GM06990 (cell line): ENCODE measurements at places on chromosomes 16 and 17.
A peak's percentile ranks its signal among the peaks of the same experiment; 100 is the strongest.

DNA sequence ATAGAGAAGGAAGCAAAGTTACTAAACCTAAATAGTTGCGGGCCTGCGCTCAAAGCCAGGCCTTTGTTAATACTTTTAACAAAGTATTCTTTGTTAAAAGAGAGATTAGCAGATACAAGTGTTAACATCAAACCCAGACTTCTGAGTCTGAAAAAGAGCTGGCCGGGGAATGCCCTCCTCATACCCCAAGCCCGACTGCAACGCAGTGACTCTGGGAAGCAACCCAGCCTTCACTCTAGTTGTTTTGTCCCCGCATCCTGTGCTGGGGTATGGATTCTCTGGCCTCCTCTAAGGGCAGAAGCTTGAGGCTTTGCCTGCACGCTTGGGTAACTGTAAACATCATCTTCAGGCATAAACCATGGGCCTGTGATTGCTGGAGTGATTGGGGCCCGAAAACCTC is 48.3 kb downstream of the ADCY7 start:
- DNase-seq: no peak

DNA sequence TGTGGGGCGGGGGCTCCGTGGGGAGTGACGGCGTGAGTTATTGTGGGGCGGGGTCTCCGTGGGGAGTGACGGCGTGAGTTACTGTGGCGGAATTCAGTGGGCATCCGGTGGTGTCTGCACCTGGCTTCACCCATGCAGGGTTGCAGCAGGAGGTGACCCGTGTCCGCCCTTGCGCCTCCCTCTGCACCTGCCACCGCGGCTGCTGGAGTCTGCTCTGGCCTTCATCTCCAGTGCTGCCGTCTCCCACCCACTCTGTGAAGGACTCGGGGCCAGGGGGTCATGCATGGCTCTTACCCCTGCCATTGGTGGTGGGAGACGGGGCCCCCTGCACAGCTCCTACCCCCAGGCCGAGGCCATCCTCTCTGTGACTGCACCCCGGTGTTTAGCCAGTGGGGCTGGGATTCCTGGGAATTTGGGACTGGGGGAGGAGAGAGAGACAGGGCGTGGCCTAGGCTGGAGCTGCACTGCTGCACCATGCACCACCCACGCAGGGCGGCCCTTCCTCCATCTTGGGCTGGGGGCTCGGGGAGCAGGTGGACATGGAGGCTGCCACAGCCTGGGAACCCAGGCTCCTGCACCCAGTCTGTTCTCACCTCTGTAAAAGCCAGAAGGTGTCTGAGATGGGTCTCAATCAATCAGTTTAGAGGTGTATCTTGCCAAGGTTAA is 1.3 kb upstream of the PABPN1L start:
- DNase-seq: no peak

GRCh38 chr16:89370081-89370511 is 120.3 kb downstream of the ANKRD11 start:
- DNase-seq: no peak

DNA sequence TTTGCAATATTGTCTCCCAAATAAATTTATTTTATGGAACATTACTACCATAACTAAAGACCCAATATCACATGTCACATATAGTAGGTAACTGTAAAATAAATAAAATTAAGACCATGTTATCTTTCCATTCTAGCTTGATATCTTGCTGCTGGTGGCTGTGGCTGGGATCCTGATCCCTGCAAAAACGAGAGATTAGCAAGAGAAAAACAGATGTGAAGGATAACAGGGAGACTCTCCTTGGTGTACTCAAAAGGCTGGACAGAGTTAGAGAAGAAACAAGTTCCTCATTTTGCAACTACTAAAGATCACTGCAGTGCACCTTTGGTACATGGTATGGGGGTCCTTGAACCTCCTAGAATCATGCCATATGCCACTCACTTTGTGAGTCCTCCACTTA is 49.7 kb downstream of the ARHGAP27 start:
- no peak for DNase-seq

DNA sequence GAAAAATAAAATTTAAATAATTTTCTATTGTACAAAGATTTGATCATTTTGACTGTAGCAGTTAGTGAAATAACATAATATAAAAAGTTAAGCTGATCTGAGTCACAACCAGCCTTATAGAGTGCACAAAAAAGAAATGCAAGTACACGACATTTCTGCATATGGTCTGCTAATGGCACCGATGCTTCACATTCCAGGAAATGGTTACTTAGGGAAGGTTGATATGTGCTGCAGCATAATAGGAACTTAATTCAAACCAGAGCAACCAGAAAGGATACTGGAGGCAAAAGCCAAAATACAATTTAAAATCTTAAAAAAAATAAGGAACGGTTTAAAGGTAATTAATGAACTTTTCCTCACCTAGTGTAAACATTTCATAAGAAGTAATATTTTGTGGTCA is 10.0 kb upstream of the CFDP1 start:
- no peak for DNase-seq

- no peak for DNase-seq
These were observed 36.4 kb upstream of the ARHGAP17 start for GRCh38 chr16:25051406-25052150.

GRCh38 chr17:42584880-42585279 is 7.4 kb upstream of the PSMC3IP start:
- DNase-seq: no peak

GRCh38 chr17:63766754-63767153 is 6.6 kb downstream of the CCDC47 start:
- DNase-seq: no peak

GRCh38 chr16:4800290-4801041 is 2.0 kb downstream of the ROGDI start:
- peak; percentile 40 for DNase-seq

DNA sequence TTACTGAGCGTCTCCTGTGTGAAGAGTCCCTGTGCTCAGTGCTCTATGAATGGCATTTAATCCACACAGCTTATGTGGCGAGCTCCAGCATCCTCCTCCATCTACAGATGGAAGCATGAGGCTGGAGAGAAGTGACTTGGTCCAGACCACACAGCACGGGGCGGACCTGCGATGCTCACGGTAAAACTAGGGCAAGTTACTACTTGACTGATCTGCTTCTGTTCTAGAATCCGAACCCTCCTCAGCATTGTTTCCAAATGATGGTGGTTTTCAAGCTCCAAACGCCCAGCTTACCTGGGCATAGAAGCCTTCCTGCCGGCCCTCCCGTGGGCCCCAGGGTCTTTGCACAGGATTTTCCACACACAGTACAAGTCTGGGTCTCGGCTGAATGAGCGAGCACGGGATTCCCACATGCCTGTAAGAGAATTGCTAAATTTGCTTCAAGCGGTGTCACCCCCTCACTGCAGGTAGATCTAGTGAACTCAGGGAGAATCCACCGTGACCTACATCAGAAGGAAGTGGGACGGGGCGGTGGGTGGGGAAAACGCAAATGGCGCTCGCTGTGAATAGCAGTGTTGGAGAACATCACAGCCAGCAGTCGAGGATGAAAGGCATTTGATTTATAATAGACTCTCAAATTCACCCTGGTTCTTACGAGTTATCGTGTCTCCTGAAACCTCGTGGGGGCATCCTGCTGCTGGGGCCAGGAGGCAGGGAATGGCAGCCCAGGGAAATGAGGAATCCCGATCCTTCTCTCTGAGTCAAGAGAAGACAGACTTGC is 101.1 kb downstream of the CMIP start:
- no peak for DNase-seq

GRCh38 chr17:17557796-17558195 is 33.7 kb downstream of the PEMT start:
- DNase-seq: no peak

DNA sequence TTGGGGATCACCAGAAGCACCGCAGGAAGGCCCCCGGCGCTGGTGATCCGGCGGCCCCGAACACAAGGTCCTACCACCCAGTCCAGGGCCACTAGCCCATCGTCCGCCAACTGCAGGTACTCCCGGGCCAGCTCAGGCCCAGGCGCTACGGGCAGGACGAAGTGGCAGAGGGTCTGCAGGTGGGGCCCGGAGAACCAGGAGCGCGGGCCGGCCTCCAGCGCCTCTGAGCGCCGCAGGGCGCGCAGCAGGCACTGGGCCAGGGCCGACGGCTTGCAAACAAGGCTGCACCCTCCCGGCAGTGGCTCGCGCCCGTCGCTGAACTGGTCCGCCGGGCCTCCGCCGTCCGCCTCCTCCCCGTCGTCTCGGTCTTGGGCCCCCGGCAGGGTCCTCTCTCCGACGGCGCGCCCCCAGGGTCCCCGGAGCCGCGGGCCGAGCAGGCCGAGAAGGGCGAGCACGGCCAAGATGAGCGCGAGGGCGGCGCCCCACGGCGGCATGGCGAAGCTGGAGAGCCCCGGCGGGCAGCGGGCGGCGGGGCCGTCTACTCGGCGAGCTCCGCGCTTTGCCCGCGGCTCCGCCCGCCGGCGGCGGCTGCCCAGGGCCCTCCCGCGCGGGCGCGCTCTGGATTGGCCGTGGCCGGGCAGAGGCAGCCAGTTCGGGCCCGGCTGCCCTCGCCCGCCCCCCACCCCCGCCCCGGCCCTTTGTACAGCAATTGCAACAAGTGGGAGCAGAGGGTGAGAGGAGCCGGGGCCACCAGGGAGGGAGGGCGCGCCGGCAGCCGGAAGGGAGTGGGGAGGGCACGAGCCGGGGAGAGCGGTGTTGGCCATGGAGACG is at the start of gene ABHD15:
Gene ABHD15, minus strand, starts transcription at position 565 of the 831 bp plus-strand sequence. Its CDS starts 71 bp downstream, at position 494.
- peak; percentile 80 for DNase-seq

- DNase-seq: no peak
These were observed 17.8 kb downstream of the MEAK7 start for GRCh38 chr16:84486551-84487235.

GRCh38 chr17:4708436-4708835 is 2.0 kb upstream of the ARRB2 start:
- no peak for DNase-seq

GRCh38 chr17:35540589-35541404 is 3.3 kb upstream of the SLFN12L start:
- DNase-seq: peak; percentile 22

GRCh38 chr17:33811004-33811760 is 443.9 kb upstream of the CCL2 start:
- DNase-seq: no peak

- no peak for DNase-seq
These were observed 21.4 kb downstream of the ACTG1 start for GRCh38 chr17:81491181-81491581.

- DNase-seq: no peak
These were observed 38.1 kb downstream of the CLEC19A start for GRCh38 chr16:19323596-19323995.

- no peak for DNase-seq
These were observed 1.2 kb downstream of the STAT3 start for GRCh38 chr17:42386777-42387657.

DNA sequence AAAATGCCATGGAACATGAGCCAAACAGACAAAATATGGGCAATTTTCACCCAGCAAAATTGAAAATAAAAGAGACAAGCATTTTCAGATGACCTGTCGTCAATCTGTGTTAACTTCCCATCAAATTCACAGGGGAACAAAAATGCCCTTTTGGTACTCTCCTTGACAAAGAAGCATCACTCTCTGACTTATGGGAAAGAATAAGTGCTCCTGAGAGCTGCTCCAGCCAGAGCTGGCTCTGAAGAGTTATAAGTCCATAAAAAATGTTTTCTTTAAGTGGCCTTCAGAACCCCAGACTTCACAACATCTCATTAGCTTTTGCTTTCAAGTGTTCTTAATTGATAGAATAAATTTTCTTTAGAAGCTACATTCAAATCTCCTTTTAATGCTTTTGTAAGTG is 721.4 kb upstream of the GOT2 start:
- no peak for DNase-seq

DNA sequence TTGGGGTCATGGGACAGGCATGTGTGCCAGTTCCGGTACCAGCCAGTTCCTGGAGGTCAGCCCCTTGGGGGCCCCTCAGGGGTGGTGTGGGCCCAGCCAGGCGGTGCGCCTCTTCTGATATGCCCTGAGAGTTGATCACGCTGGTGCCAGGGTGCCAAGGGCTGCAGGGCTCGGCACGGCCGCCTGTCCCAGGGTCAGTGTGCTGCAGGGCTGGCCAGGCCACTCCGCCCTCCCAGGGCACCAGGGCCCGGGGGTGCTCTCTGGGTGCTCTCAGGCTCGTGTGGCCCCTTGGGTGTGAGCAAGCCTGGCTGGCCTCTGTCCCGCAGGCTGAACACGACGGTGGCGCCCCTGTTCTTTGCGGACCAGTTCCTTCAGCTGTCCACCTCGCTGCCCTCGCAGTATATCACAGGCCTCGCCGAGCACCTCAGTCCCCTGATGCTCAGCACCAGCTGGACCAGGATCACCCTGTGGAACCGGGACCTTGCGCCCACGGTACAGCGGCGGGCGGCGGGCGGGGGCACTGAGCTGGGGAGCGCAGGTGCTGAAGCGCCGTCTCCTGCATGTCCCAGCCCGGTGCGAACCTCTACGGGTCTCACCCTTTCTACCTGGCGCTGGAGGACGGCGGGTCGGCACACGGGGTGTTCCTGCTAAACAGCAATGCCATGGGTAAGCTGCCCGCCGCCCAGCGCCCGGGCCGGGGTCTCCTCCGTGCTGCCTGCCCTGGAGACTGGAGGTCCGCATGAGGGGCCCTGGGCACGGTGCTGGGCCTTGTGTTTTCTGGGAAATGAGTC is 6.0 kb downstream of the GAA start:
- DNase-seq: no peak

DNA sequence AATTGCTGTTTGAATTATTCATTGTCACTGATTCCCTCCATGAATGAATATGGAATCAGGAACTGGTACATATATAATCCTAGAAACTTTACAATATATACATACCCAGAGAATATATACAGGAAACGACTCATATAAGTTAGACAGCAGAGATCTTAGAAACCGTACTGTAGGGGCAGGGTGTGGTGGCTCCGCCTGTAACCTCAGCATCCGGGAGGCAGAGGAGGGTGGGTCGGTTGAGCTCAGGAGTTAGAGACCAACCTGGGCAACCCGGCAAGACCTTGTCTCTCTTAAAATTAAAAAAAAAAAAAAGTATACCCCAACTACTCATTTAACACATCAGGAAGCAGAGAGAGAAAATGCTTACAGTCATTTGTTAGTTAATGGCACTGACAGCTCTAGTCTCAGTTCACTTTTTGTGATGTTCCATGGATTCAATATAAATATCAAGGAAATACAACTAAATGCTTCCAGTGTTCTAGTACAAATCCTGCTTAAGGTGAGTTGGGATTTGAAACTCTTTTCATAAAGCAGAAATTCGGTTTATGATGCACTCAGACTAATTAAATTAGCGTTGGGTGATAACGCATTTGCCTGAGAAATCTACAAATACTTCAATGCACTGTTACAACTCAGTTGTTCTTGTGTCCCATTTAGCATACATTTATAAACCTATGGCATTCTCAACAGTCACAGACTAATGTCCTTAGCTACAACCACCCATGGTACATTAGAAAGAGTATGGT is 5.6 kb downstream of the GLG1 start:
- peak; percentile 40 for DNase-seq

DNA sequence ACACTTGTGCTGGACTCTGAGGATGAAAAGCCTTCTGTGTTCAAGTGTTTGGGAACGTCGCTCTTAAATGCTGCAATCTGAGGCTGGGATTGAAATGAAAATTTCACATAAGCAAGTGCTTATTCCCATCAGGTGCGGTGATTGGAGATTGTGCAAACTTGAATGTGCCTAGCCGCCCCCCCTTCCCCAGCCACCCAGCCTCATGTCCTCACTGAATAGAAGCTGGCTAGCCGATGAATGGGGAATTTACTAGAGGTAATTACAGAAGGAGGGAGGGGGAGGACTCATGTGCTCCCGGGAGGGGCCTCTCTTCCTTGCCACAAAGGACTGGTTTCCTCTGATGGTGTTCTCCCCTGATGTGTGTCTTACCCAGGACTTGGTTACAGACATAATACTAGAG is 544.8 kb upstream of the EEF2KMT start:
- DNase-seq: no peak

- no peak for DNase-seq
These were observed 152.2 kb upstream of the TBX2 start for GRCh38 chr17:61247439-61247838.
